Posterior vena cava (tissue), 2 donors: ENCODE measurements at places on chromosomes 5 and 9. TPM values are rescaled to one million over a fixed set of nuclear protein-coding genes. Genes with fewer than 3 reads are reported as not detected.

GRCh38 chr5:98713856-98714255, 59.6 kb upstream of the RGMB start:
- DNase-seq = no peak

The S1PR3 gene
- 208 TPM for total RNA-seq

The N4BP3 gene
- total RNA-seq = 1.8 TPM

The ZNF883 gene
- total RNA-seq = 3.2 TPM

DNA sequence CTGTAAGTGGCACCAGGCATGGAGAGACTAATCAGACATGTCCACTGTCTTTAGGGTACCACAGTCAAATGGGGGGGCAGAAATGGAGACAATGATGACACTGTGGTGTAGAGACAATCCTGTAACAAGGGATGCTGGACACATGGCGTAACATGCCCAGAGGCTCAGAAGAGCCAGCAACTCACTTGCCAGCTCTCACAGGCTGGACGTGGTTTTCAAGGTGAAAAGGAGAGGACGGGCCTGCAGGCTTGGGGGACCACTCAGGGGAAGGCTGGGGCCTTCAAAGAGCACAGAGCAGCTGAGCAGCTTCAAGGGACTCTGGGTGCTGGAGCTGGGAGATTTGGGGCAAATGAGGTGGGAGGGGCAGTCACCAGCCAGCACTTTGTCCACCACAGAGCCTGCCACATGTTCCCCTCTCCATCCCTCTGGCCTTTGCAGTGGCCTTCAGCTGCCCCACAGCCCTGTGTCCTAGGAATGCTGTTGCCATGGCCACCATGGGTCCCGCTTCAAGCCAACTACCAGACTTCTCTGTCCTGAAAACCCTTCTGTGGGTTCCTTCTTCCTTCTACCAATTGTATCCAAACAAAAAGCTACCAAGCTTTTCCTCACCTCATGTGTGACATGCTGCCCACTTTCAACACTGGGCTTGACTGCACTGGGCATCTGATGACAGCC, 140.4 kb downstream of the GABBR2 start:
- DNase-seq = no peak

DNA sequence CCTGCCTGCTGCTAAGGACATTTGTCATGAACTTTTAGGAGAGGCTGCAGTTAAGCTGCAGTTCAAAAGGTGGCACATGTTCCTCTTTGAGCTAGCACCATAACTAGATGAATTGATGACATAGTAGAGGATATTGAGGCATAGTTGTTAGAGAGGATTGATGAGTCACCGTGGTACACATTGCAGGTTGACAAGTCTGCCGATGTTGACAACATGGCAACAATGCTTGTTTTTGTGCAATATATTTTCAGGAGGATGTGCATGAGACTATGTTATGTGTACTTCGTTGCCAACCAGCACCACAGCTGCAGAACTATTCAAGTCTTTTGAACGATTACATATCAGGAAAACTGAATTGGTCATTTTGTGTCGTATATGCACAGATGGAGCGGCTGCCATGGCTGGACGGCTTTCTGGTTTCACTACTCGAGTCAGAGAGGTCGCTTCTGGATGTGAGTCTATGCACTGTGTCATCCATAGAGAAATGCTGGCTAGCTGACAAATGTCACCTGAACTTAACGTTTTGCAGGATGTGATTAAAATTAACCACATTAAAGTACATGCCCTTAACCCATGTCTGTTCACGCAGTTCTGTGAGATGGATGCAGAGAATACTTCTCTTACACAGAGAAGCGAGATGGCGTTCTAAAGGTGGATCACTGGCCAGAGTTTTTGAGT, 24.2 kb downstream of the ANP32B start:
- DNase-seq = no peak
